ENCODE measurements at places on chromosomes 4 and X.

GRCh38 chr4:129176864-129177263 lies 80.9 kb downstream of the C4orf33 start:
- no peak overlapping the region for H3K27ac ChIP-seq
- no peaks in the 10 kb centered on the region for H3K36me3 ChIP-seq
- H3K4me3 ChIP-seq, result no peak overlapping the region

- peaks cover 6% of the 10 kb centered on the region for H3K4me1 ChIP-seq
- no peaks in the 10 kb centered on the region for H3K27me3 ChIP-seq
- peaks cover 84% of the 10 kb centered on the region for H3K36me3 ChIP-seq
- H3K4me3 ChIP-seq, result no peak overlapping the region
- DNase-seq, result no peak
These were observed 49.2 kb upstream of the TLR2 start for GRCh38 chr4:153634738-153635353.

GRCh38 chr4:160141206-160141605 lies 1038.3 kb downstream of the RAPGEF2 start:
- no peak for DNase-seq
- H3K4me1 ChIP-seq, result no peaks in the 10 kb centered on the region
- H3K27me3 ChIP-seq, result no peaks in the 10 kb centered on the region
- H3K27ac ChIP-seq, result no peak overlapping the region
- H3K4me3 ChIP-seq, result no peak overlapping the region

- no peaks in the 10 kb centered on the region for H3K27me3 ChIP-seq
- H3K4me3 ChIP-seq, result no peak overlapping the region
- H3K27ac ChIP-seq, result no peak overlapping the region
- DNase-seq, result no peak
- H3K4me1 ChIP-seq, result no peaks in the 10 kb centered on the region
These were observed 115.1 kb downstream of the CPEB2 start for GRCh38 chr4:15117270-15117946.

- no peaks in the 10 kb centered on the region for H3K36me3 ChIP-seq
- H3K4me3 ChIP-seq, result no peak overlapping the region
- DNase-seq, result no peak
These were observed 5.5 kb upstream of the FAM47E start for GRCh38 chr4:76246025-76246424.

DNA sequence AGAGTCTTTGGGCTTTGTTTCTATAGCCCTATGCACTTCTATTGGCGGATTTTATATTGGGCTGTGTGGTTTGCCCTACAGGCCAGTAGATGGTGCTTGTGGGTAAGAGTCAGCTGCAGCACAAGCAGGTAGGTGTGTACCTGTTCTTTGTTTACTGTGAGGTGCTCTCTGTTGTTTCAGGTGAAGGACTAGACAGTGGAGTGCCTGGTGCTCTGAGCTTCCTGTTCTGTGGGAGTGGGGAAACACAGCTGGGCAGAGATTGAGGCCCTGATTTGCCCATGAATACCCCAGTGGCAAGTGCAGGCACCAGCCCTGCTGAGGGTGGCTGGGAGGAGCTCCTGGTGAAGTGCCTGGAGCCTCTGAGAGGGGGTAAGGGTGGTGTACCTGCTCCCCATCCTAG lies 26.3 kb upstream of the UCP1 start:
- H3K27me3 ChIP-seq, result peaks cover 29% of the 10 kb centered on the region
- no peaks in the 10 kb centered on the region for H3K36me3 ChIP-seq
- no peak overlapping the region for H3K27ac ChIP-seq
- DNase-seq, result no peak
- no peak overlapping the region for H3K4me3 ChIP-seq

DNA sequence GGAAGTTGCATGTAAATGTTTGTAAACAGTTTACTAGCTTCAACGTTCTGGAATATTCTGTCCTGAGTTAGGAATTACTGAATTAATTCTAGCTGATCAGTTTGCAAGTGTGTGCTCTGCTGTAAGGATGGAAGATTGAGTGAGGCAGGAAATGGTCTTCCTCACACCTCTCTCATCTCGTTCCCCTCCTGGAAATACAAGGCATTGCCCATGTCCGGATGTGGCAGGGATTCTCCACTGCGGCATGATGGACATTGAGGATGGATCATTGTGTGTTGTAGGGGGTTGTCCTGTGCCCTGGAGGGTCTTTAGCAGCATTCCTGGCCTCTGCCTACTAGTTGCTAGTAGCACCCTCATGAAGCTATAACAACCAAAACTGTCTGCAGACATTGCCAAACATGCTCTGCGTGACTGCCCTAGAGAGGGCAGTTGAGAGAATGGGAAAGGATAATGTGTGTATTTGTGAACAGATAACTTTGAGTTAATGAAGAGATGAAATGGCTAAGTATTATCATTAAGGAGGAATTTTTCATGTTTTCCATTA lies 12.6 kb downstream of the CA5B start:
- H3K27me3 ChIP-seq, result no peaks in the 10 kb centered on the region
- peaks cover 57% of the 10 kb centered on the region for H3K4me1 ChIP-seq
- H3K36me3 ChIP-seq, result peaks cover 14% of the 10 kb centered on the region
- H3K4me3 ChIP-seq, result peak overlapping the region; percentile 63
- peak overlapping the region; percentile 98 for H3K27ac ChIP-seq

GRCh38 chr4:113823291-113823659 lies 61.7 kb upstream of the CAMK2D start:
- H3K27ac ChIP-seq, result no peak overlapping the region
- no peak overlapping the region for H3K4me3 ChIP-seq
- no peak for DNase-seq

GRCh38 chrX:68049466-68049865 lies 383.8 kb downstream of the OPHN1 start:
- H3K27me3 ChIP-seq, result no peaks in the 10 kb centered on the region

- no peaks in the 10 kb centered on the region for H3K36me3 ChIP-seq
- H3K27ac ChIP-seq, result no peak overlapping the region
- H3K4me3 ChIP-seq, result no peak overlapping the region
- no peak for DNase-seq
These were observed 112.8 kb upstream of the H2AZ1 start for GRCh38 chr4:100062921-100063320.

GRCh38 chr4:4726051-4726450 lies 133.4 kb upstream of the MSX1 start:
- H3K4me1 ChIP-seq, result no peaks in the 10 kb centered on the region
- peaks cover 12% of the 10 kb centered on the region for H3K36me3 ChIP-seq
- no peak overlapping the region for H3K27ac ChIP-seq
- no peaks in the 10 kb centered on the region for H3K27me3 ChIP-seq
- DNase-seq, result no peak

- H3K27me3 ChIP-seq, result no peaks in the 10 kb centered on the region
- H3K4me3 ChIP-seq, result no peak overlapping the region
- H3K4me1 ChIP-seq, result no peaks in the 10 kb centered on the region
- DNase-seq, result no peak
- H3K27ac ChIP-seq, result no peak overlapping the region
These were observed 320.5 kb upstream of the IGFBP7 start for GRCh38 chr4:57430726-57431125.

GRCh38 chr4:3009422-3009821 lies 46.1 kb downstream of the GRK4 start:
- DNase-seq, result no peak
- H3K36me3 ChIP-seq, result no peaks in the 10 kb centered on the region
- no peak overlapping the region for H3K27ac ChIP-seq
- H3K4me1 ChIP-seq, result no peaks in the 10 kb centered on the region

DNA sequence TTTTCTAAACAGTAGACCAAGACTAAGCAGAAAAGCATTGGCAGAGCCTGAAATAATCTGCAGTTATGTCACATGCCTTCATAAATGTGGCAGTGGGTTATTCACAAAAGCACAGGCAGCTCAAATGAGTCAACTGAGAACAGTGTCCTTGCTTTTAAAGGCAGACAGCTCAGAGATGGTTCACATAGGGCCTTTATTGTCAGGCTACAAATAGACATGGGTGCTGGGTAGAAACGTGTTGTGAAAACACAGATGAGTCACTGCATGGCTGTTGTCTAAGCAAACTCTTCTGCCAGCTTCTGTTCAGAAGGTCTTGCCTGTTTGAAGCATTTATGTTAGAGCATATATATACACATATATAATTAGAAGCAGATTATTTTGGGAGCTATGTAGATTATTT lies 118.0 kb downstream of the SLC4A4 start:
- no peak overlapping the region for H3K4me3 ChIP-seq
- H3K27me3 ChIP-seq, result no peaks in the 10 kb centered on the region
- H3K4me1 ChIP-seq, result no peaks in the 10 kb centered on the region
- no peak overlapping the region for H3K27ac ChIP-seq

GRCh38 chrX:63658920-63659319 lies 126.1 kb downstream of the ARHGEF9 start:
- no peak for DNase-seq
- H3K4me3 ChIP-seq, result no peak overlapping the region
- H3K4me1 ChIP-seq, result no peaks in the 10 kb centered on the region
- H3K27me3 ChIP-seq, result no peaks in the 10 kb centered on the region
- H3K27ac ChIP-seq, result no peak overlapping the region

- no peak for DNase-seq
- no peaks in the 10 kb centered on the region for H3K27me3 ChIP-seq
- no peak overlapping the region for H3K27ac ChIP-seq
These were observed 26.5 kb downstream of the RASGEF1B start for GRCh38 chr4:81445196-81445595.

DNA sequence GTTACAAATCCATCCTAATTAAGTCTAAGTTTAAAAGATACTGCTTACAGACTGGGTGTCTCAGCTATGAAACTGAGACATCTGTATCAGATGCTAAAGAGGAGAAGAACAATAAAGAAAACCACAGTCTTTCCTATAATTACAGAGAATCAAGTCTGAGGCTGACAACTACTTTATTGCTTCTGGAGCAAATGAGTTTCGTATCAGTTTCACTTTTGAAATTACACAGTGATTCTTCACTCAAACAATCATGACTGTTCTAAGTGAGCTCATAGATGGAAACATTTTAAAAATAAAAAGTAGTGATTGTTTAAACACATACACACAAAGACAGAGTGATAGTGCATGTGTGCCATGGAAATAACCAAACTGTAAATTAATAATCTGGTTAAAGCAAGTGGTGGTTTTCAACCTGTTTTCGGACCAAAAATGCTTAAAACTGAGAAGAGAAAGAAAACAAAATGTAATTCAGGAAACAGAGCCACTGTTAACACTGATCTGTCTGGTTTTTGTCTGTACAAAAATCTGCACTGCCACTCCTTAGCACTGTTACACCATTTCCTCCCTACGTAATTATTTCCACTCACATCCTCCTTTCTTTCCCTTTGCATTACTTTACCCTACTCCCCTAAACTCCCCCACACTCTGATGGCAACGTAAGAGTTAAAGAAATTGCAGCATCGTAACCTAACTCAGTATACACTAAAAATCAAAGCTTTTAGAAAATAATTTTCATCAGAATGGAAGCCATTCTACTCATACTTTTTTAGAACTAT lies 12.5 kb downstream of the RFC1 start:
- peak overlapping the region; percentile 87 for H3K27ac ChIP-seq
- peak overlapping the region; percentile 69 for H3K4me3 ChIP-seq
- peaks cover 26% of the 10 kb centered on the region for H3K36me3 ChIP-seq
- no peak for DNase-seq
- no peaks in the 10 kb centered on the region for H3K27me3 ChIP-seq
- peaks cover 59% of the 10 kb centered on the region for H3K4me1 ChIP-seq

GRCh38 chr4:24589448-24589847 lies 5.1 kb upstream of the DHX15 start:
- H3K4me1 ChIP-seq, result peaks cover 7% of the 10 kb centered on the region
- H3K4me3 ChIP-seq, result no peak overlapping the region
- H3K36me3 ChIP-seq, result peaks cover 4% of the 10 kb centered on the region
- H3K27me3 ChIP-seq, result peaks cover 24% of the 10 kb centered on the region

DNA sequence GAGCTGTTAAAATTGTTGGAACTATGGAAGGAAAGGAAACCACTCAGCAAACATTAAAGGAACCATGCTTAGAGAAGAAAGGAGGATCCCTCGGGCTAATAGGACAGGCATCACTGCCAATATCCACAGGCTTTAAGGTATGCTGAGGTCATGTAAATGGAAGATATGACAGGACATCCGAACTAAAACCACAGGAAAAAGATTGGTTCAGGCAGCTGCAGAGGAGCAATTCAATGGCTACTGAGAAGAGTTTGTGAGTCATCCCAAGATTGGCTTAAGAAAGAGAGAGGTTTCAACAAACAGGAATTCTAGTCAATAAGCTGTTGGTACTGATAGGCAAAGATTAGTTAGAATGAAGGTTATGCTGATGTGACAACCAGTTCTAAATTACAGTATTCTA lies 106.4 kb upstream of the FAM241A start:
- H3K4me3 ChIP-seq, result no peak overlapping the region
- no peak for DNase-seq
- H3K4me1 ChIP-seq, result no peaks in the 10 kb centered on the region

DNA sequence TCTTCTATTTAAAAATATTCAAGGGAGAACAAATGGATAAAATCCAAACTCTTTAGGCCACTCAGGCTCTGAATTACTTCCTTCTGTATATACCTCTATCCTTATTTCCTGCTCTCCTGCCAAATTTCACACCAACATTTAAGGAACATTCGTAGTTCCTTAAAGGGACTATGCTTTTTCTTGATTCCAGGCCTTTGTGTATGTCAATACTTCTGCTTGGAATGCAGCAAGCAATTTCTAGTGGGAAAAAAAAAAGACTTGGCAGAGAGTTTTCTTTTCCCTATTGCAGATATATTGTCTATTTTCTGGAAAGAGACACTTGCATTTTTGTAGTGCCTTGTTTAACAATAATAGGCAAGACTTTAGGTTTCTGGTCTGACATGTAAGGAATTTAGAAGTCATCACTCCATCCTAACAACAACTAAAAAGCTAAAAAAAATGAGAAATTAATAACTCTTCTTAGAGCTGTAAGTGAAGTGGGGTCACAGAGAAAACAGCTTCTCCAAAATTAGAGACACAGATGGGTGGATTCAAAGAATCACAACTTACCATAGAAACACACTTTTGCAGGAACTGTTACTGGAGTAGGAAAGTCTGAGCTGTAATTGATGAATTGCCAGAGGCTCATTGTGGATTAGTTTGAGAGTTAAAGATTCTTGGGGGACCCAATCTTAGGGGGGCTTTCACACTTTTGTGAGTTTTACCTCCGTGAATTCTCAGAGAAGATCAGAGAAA lies 2.1 kb upstream of the ADH5 start:
- no peak overlapping the region for H3K4me3 ChIP-seq
- no peak for DNase-seq
- H3K36me3 ChIP-seq, result peaks cover 11% of the 10 kb centered on the region
- H3K27me3 ChIP-seq, result no peaks in the 10 kb centered on the region
- peaks cover 41% of the 10 kb centered on the region for H3K4me1 ChIP-seq

- H3K4me3 ChIP-seq, result no peak overlapping the region
- peaks cover 14% of the 10 kb centered on the region for H3K27me3 ChIP-seq
- no peak for DNase-seq
- H3K36me3 ChIP-seq, result no peaks in the 10 kb centered on the region
- H3K27ac ChIP-seq, result no peak overlapping the region
These were observed 469 bp upstream of the GPR78 start for GRCh38 chr4:8579526-8580320.

- peaks cover 24% of the 10 kb centered on the region for H3K27me3 ChIP-seq
- H3K4me3 ChIP-seq, result no peak overlapping the region
- H3K27ac ChIP-seq, result no peak overlapping the region
- H3K4me1 ChIP-seq, result peaks cover 4% of the 10 kb centered on the region
- no peak for DNase-seq
These were observed 136.2 kb downstream of the SMIM20 start for GRCh38 chr4:26050212-26050643.

All from activated B cell treated with CpG ODN at 0.5 μM for 24 hours (primary cell).